Psoas muscle (tissue), 8 donors: ENCODE measurements at places on chromosomes 11 and 22. TPM values are rescaled to one million over a fixed set of nuclear protein-coding genes. Genes with fewer than 3 reads are reported as not detected.

Gene VPREB3
- total RNA-seq: 0.85 TPM

GRCh38 chr11:108853864-108854263 lies 189.0 kb downstream of the DDX10 start:
- no peak for DNase-seq

- no peak for DNase-seq
These were observed 9.1 kb upstream of the SERHL2 start for GRCh38 chr22:42544686-42545085.

- DNase-seq: peak; percentile 35
These were observed 14.2 kb upstream of the GNB1L start for GRCh38 chr22:19868773-19869471.

DNA sequence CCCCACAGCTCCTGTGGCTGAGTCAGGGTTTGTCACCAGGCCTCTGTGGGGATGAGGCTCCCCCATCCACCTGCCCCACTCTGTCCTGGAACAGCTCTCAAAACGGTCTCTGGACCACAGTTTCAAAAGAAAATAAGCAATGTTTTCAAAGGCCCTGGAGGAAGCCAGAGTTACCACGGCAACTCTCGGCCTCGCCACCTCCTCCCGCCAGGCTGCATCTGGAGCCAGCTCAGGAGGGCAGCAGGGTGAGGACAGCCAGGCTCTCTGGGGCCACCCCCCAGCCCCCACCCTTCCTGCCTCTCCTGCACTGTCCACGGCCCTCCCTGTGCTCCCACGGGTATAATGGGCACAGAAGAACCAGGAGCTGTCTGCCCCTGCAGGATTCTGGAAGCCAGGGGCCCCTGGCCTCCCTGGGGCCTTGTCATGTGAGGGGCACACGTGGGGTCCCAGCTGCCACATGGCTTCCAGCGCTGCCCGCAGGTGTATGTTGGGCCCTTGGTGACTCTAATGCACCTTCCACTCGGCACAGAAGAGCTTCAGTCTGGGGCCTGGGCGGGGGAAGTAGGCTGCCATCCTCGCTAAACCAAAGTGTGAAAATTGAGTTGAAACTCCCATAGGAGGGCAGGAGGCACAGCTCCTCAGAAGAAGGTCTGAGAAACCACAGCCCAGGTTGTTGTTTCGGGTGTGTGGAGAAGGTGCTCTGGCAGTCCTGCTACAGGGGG lies 10.3 kb downstream of the CD81 start:
- DNase-seq: no peak

- DNase-seq: no peak
These were observed 67.5 kb downstream of the MN1 start for GRCh38 chr22:27734066-27734465.

GRCh38 chr11:117930668-117931330 lies 1.6 kb upstream of the TMPRSS13 start:
- no peak for DNase-seq
